Astrocyte (in vitro differentiated cells and primary cell): ENCODE measurements at places on chromosomes 12 and 14. TPM values are rescaled to one million over a fixed set of nuclear protein-coding genes. Genes with fewer than 3 reads are reported as not detected.

- H3K4me3 ChIP-seq, result no peak overlapping the region
- no peaks in the 10 kb centered on the region for H3K4me1 ChIP-seq
- H3K27me3 ChIP-seq, result no peaks in the 10 kb centered on the region
- H3K36me3 ChIP-seq, result no peaks in the 10 kb centered on the region
- H3K27ac ChIP-seq, result no peak overlapping the region
Measured at GRCh38 chr14:23750357-23750756, 114.2 kb downstream of the DHRS2 start.

DNA sequence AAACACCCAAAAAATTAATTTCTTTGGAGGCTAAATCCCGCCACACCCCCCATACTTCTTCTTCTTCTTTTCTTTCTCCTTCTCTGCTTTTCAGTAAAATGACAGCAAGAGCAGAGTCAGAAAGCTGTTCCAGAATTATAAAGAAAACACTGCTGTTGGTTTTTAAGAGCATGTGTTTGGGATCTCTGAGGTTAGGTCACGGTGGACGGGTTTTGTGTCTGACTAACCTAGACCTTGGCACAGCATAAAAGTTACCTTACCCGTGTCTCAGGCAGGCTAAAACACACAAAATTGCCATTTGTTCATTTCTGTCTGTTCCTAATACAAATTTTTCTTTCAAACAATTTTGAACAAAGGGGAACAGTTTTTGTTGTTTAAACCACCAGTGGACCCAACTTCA, 540.8 kb downstream of the NRXN3 start:
- no peak for DNase-seq
- no peaks in the 10 kb centered on the region for H3K36me3 ChIP-seq
- H3K27ac ChIP-seq, result no peak overlapping the region
- H3K4me3 ChIP-seq, result no peak overlapping the region
- no peaks in the 10 kb centered on the region for H3K4me1 ChIP-seq
- no peaks in the 10 kb centered on the region for H3K27me3 ChIP-seq

- peak overlapping the region; percentile 72 for H3K27ac ChIP-seq
- DNase-seq, result peak; percentile 80
- H3K4me1 ChIP-seq, result peaks cover 79% of the 10 kb centered on the region
- H3K4me3 ChIP-seq, result no peak overlapping the region
- peaks cover 37% of the 10 kb centered on the region for H3K36me3 ChIP-seq
Measured at GRCh38 chr14:68961781-68962584, 17.1 kb downstream of the ACTN1 start.

GRCh38 chr14:55114720-55115119, 14.3 kb upstream of the LGALS3 start:
- H3K36me3 ChIP-seq, result no peaks in the 10 kb centered on the region
- peaks cover 5% of the 10 kb centered on the region for H3K4me1 ChIP-seq
- no peak for DNase-seq

- H3K4me3 ChIP-seq, result no peak overlapping the region
- no peaks in the 10 kb centered on the region for H3K36me3 ChIP-seq
Measured at GRCh38 chr12:130609966-130610365, 106.1 kb downstream of the RIMBP2 start.

DNA sequence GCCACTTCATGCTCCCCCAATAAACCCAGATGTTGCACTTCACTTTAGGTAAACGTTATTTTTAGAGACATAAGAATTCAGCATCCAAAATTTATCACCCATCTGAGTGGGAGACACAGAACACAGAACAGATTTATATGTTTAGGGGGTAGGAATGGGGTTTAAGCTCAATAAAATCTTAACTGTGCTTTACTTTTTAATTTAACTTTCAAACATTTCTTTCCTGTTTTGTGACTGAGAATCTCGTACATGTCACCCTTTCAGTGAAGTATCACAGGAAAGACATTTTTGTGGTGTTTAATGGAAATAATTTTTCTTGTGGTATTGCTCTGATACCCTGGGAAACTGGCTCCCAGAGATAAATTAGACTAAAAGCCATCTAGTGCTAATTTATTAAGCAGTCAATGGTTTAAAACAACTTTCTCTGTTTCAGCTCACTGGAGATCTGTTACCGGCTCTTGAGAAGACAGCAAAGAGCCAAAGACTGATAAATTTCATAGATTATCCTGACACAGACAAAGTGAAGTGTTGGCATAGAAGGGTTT, 148.0 kb upstream of the BMP4 start:
- H3K4me3 ChIP-seq, result no peak overlapping the region
- H3K36me3 ChIP-seq, result no peaks in the 10 kb centered on the region
- peaks cover 21% of the 10 kb centered on the region for H3K4me1 ChIP-seq
- no peaks in the 10 kb centered on the region for H3K27me3 ChIP-seq

GRCh38 chr12:53320352-53321195, 836 bp downstream of the AAAS start:
- H3K27me3 ChIP-seq, result no peaks in the 10 kb centered on the region
- peaks cover 20% of the 10 kb centered on the region for H3K4me1 ChIP-seq
- H3K4me3 ChIP-seq, result peak overlapping the region; percentile 89

DNA sequence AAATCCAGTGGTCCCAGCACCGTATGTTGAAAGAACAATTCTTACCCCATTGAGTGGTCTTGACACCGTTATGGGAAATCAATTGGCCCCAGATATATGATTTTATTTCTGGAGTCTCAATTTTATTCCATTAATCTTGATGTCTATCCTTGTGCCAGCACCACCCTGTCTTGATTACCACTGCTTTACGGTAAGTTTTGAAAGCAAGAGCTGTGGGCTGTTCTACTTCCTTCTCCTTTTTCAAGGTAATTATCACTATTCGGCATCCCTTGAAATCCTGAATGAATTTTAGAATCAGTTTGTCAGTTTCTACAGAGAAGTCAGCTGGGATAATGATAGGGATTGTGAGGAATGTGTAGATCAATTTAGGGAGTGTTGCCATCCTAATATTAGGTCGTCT, 160.8 kb upstream of the SFSWAP start:
- no peak overlapping the region for H3K27ac ChIP-seq
- H3K4me3 ChIP-seq, result no peak overlapping the region
- H3K4me1 ChIP-seq, result no peaks in the 10 kb centered on the region

DNA sequence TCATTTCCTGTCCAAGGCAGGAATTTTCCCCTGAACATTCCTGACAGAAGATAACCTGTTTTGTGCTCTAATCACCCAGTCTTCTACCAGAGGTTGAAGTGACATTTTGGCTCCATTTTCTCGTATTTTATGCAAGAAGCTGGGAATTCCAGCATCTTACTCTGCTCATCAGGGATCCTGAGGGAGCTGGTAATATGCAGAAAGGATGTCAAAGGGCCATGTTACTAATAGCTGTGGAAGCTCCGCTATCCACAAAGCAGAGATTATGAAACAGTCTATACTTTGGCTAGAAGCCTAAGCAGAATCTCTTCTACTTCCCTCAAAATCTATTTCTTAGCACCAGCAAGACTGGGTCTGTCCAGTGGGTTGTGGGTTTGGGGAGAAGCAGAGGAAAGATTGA, 613.0 kb downstream of the DIO2 start:
- H3K36me3 ChIP-seq, result no peaks in the 10 kb centered on the region
- peak; percentile 89 for DNase-seq
- H3K27ac ChIP-seq, result peak overlapping the region; percentile 69
- peaks cover 21% of the 10 kb centered on the region for H3K4me1 ChIP-seq
- H3K4me3 ChIP-seq, result no peak overlapping the region
- H3K27me3 ChIP-seq, result no peaks in the 10 kb centered on the region

- H3K27ac ChIP-seq, result peak overlapping the region; percentile 82
- no peaks in the 10 kb centered on the region for H3K27me3 ChIP-seq
- H3K4me1 ChIP-seq, result peaks cover 15% of the 10 kb centered on the region
- no peak overlapping the region for H3K4me3 ChIP-seq
Measured at GRCh38 chr14:71621276-71621675, 311.0 kb upstream of the RGS6 start.

NRDE2 gene
- total RNA-seq, result 16.9 and 19.7 TPM in 2 replicates

- H3K4me3 ChIP-seq, result no peak overlapping the region
- DNase-seq, result no peak
- H3K27me3 ChIP-seq, result no peaks in the 10 kb centered on the region
- no peaks in the 10 kb centered on the region for H3K36me3 ChIP-seq
- H3K4me1 ChIP-seq, result no peaks in the 10 kb centered on the region
Measured at GRCh38 chr12:25784669-25785068, 173.8 kb upstream of the RASSF8 start.

GRCh38 chr12:109580272-109580671, 6.7 kb downstream of the MVK start:
- no peaks in the 10 kb centered on the region for H3K27me3 ChIP-seq
- H3K4me3 ChIP-seq, result no peak overlapping the region
- no peaks in the 10 kb centered on the region for H3K4me1 ChIP-seq
- no peak overlapping the region for H3K27ac ChIP-seq
- no peak for DNase-seq

- H3K4me1 ChIP-seq, result peaks cover 5% of the 10 kb centered on the region
- no peaks in the 10 kb centered on the region for H3K36me3 ChIP-seq
- peaks cover 18% of the 10 kb centered on the region for H3K27me3 ChIP-seq
Measured at GRCh38 chr14:91350813-91351511, 66.7 kb downstream of the CCDC88C start.

HVCN1 gene
- total RNA-seq, result 0.94 and 1.0 TPM in 2 replicates

DNA sequence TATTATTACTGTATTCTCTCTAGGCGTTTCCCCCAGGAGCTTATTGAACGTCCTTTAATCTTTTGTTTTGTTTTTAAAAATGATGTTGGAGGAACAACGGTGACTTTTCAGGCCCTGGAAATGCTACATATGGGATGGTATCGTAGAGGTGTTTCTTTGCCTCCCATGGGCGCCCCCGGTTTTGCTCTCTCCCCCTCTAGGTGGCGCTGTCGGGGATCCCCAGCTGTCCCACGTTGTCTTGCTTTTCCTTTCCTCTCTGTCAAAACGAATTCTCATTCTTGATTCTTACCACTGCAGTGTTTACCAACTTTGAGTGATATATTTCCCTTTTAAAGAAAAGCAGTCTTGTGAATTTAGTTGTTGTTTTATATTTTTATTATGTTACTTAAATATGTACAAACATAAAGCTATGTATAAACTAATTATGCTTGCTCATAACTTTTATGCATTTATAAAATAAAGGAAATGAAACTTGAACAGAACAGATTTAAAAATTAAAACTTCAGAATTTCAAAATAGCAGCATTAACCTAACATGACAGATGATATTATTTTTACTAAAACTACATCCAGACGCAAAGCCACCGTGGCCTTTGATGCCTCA, 171.9 kb downstream of the RGS6 start:
- H3K27ac ChIP-seq, result no peak overlapping the region
- no peaks in the 10 kb centered on the region for H3K27me3 ChIP-seq
- no peaks in the 10 kb centered on the region for H3K4me1 ChIP-seq
- H3K4me3 ChIP-seq, result no peak overlapping the region
- DNase-seq, result no peak
- no peaks in the 10 kb centered on the region for H3K36me3 ChIP-seq

MYH6 gene
- not detected in 2 replicates for total RNA-seq

SPIC gene
- total RNA-seq, result not detected in 2 replicates

GRCh38 chr12:108525681-108526080, 10.6 kb downstream of the FICD start:
- no peak overlapping the region for H3K4me3 ChIP-seq
- peak overlapping the region; percentile 53 for H3K27ac ChIP-seq
- no peaks in the 10 kb centered on the region for H3K27me3 ChIP-seq
- peak; percentile 47 for DNase-seq

NKX2-1 gene
- not detected in 2 replicates for total RNA-seq

B4GALNT3 gene
- total RNA-seq, result 3.6 and 4.6 TPM in 2 replicates
